OCI-LY7 (cell line): ENCODE measurements at places on chromosomes 16 and 17. TPM values are rescaled to one million over a fixed set of nuclear protein-coding genes. Genes with fewer than 3 reads are reported as not detected.

DNA sequence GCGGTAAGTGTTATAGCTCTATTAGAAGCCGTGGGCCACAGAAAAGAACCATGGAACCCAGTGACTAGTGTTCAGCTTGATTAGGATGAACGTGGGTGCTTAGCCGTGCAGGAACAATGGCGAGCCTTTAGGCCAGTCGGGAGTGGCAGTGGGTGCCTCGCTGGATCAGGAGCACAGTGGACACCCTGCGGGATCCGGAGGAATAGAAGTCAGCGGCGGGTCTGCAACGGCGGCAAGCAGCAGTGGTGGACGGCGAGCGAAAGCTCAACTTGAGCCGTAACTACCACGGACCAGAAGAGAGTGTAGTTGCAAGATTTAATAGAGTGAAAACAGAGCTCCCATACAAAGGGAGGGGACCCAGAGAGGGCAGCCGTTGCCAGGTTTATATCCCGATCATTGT, 37.3 kb upstream of the CDH15 start:
- DNase-seq = no peak

- no peak for DNase-seq
These were observed 2.9 kb downstream of the SRL start for GRCh38 chr16:4239020-4239419.

DNA sequence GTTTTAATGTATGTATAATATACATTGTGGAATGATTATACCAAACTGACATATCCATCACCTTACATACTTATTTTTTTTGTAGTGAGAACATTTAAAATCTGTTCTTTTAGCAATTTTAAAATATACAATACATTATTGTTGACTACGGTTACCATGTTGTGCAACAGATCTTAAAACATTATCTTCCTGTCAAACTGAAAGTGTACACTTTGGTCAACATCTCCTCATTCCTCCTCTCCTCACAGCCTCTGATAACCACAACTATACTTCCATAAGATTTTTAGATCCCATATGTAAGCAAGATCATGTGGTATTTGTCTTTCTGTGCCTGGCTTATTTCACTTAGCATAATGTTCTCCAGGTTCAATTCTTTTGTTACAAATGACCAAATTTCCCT, 7.5 kb upstream of the DNAJA2 start:
- no peak for DNase-seq

GRCh38 chr17:2563061-2563460, 30.4 kb upstream of the PAFAH1B1 start:
- DNase-seq = no peak

The MYH13 gene
- total RNA-seq = not detected in 2 replicates

The UTS2R gene
- total RNA-seq = 34.9 and 36.3 TPM in 2 replicates

The FBXW10B gene
- total RNA-seq = not detected in 2 replicates
